Fibroblast of skin of scalp (primary cell): ENCODE measurements at places on chromosomes 13 and 19.

DNA sequence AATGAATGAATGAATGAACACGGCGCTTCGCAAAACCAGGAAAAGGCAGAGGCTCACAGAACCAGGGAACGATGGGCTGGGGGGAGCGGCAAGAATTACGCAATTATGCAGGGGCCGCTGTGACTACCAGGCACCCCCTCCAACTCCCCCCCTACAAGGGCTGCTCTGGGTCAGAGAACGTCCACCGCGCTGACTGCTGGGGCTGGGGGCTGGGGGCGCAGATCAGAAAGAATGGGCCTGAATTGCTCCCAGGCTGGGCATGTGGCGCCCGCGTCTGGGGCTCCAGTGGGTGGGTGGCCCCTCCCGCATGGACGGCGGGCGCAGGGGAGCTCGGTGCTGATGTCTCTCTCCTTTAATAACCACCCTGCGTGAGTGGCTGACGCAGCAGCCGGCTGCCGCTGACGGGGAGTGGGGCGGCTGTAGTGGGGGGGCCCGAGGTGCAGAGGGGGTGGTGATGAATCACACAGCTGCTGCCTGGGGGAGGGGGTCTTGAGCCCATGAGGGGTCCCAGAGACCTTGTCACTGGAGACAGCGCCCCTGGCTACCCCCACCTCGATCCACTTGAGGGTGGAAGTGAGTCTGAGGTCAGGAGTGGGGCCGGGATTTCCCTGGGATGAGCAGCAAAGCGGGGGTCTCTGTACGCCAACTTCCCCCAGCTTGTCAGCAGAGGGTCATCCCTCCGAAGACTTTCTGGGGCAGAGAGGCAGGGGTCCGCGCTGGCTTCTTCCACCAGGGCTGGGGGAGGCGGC lies 1.5 kb upstream of the CIRBP start:
- no peak for DNase-seq

GRCh38 chr19:40133491-40133890 lies 42.7 kb upstream of the ZNF780A start:
- DNase-seq: no peak

- DNase-seq: peak; percentile 7
Measured at GRCh38 chr13:59301174-59301567, 862.6 kb downstream of the DIAPH3 start.

DNA sequence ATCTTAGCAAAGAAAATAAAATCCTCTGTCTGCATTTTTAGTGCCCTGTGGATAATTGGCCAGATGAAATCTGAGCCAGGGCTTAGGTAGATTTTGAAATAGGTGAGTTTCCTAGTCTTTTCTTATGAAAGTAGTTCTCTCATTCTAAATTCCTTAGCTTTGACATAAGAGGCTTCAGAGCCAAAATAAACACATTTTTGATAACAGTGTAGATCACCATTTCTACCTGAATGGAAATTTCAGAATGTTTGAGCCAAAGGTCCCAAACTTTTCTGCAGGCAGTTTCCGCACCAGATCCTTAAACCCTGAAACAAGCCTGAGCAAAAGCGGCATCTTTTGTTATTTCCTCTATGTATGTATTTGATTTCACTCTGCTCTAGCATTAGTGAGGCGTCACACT lies 551.2 kb downstream of the EFNB2 start:
- DNase-seq: no peak

DNA sequence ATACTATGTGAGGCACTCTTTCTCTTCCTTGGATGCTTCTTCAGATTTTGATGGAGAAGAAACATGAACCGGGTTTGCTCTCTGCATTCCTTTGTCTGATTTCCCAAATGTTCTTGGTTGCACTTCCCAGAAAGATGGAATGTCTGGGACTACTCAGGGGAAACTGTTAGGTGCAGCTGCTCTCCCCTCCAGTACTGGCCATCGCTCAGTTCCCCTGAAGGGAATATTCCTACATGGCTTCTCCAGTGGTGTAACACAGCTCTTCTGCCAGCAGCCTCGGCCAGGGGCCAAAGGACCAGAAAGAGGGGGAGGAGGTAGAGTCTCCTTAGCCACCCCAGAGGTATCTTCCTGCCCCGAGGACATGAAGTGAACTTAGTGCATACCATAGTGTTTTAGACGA lies 33.5 kb upstream of the SPRY2 start:
- no peak for DNase-seq

DNA sequence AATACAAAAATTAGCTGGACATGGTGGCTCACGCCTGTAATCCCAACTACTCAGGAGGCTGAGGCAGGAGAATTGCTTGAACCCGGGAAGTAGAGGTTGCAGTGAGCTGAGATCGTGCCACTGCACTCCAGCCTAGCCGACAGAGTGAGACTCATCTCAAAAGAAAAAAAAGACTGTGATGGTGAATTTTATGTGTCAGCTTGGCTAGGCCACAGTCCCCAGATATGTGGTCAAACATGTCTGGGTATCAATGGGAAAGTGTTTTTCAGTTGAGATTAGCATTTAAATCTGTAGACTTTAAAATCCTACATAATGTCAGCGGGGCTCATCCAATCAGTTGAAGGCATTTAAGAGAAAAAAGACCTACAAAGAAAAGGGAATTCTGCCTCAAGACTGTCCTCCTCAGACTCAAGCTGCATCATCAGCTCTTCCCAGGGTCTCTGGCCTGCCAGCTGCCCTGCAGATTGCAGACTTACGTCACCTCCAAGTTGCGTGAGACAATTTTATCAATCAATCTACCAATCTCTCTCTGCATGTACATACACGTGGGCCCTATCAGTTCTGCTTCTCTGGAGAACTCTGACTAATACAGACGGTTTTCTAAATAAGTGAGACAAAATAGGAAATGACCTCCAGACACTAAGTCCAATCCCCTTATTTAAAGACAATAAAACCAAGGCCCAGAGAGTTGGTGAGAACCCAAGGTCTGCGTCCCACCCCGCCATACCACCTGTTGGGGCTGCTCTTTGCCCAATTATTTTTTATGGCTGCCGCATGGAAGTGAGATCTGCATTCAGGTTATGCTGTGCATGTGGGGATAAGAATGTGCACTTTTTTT lies 99.2 kb downstream of the ABCC4 start:
- no peak for DNase-seq

- DNase-seq: no peak
Measured at GRCh38 chr13:44747179-44747578, 171.0 kb upstream of the TSC22D1 start.

DNA sequence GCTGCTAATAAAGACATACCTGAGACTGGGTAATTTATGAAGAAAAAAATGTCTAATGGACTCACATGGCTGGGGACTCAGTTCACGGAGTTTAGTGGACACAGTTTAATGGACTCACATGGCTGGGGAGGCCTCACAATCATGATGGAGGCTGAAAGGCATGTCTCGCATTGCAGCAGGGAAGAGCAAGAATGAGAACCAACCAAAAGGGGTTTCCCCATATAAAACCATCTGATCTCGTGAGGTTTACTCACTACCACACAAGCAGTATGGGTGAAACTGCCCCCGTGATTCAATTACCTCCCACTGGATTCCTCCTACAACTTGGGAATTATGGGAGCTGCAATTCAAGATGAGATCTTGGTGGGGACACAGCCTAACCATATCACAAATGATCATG lies 1181.2 kb downstream of the PCDH9 start:
- DNase-seq: no peak

DNA sequence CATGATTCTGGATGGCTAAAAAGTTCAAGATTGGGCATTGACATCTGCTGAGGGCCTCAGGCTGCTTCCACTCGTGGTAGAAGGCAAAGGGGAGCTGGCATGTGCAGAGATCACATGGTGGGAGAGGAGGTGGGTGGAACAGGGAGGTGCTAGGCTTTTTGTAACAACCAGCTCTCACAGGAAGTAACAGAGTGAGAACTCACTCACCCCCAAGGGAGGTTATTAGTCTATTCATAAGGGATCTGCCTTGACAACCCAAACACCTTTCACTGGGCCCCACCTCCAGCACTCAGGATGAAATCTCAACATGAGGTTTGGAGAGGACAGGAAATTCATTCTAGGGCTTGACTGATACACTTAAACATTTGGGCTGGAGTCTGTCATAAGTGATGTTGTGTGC lies 197.7 kb upstream of the RNF113B start:
- DNase-seq: no peak

DNA sequence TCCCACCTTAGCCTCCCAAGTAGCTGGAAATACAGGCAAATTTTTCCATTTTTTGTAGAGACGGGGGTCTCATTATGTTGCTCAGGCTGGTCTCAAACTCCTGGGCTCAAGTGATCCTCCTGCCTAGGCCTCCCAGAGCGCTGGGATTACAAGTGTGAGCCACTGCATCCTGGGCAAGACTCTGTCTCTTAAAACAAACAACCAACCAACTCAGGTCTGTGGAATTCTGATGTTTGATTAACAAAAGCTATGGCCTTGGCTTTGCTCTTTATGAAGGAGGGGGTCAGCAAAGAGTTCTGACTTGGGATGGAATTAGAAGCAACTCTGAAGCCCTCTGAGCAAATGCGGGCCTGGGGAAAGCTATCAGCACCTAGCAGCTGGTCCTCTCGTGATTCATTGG lies 117.7 kb downstream of the IER2 start:
- DNase-seq: no peak
